CD4-positive, alpha-beta T cell (primary cell): ENCODE measurements at places on chromosomes 6 and 20. TPM values are rescaled to one million over a fixed set of nuclear protein-coding genes. Genes with fewer than 3 reads are reported as not detected.

DNA sequence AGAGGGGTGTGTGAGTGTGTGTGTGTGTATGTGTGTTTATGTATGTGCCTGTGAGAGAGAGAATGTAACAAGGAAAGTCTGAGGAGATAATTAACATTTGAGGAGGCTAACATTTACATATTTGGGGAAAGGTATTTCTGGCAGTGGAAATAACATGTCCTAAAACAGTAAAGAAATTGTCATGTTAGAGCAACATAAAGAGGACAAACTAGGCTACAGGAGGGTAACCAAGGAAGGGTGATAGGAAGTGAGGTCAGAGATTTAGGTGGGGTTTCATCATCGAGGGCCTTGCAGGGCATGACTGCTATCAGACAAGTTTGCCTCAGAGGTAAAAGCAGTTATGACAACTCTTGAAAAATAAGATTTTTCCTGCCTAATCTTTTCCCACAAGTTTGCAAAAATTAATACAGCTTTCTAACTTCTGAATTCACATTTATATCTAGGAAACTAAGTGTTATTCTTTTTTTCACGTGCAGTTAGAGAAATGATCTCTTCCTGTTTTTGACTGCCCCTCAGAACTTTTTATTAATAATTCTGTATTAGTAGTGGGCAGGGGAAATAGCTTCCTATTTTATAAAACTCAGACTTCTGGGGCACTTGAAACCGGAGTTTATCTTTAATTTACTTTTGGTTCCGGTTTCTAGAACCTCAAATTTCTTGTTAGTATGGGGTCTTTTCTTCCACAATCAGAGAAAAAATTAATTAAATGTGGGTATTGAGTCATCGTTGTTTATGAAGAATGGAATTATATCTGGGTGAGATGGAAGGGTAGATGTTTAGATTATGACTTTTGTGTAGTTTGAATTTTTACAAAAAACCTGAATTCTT, 30.5 kb upstream of the RHAG start:
- DNase-seq, result no peak
- no peaks in the 10 kb centered on the region for H3K36me3 ChIP-seq
- no peaks in the 10 kb centered on the region for H3K27me3 ChIP-seq
- H3K4me3 ChIP-seq, result no peak overlapping the region
- no peak overlapping the region for H3K27ac ChIP-seq

DNA sequence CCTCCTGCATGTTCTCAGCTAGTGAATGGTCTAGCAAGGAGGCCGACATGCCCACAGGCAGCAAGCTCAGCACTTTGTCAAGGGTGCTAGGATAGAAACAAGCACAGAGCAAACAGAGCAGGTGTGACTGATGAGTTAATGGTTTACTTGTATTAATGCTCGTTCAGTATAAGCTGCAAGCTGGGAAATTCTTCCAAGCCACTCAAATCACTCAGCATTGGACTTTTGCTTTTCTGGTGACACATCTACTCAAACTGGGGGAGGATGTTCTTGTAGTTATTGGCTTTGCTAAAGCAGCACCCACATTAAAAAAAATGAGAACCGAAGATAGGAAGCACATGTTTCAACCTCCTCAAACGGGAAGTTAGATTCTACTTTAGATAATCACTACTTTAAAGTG, 43.1 kb upstream of the NEDD9 start:
- H3K27ac ChIP-seq, result no peak overlapping the region
- no peak for DNase-seq
- peaks cover 21% of the 10 kb centered on the region for H3K36me3 ChIP-seq
- H3K27me3 ChIP-seq, result no peaks in the 10 kb centered on the region
- H3K4me3 ChIP-seq, result no peak overlapping the region

DNA sequence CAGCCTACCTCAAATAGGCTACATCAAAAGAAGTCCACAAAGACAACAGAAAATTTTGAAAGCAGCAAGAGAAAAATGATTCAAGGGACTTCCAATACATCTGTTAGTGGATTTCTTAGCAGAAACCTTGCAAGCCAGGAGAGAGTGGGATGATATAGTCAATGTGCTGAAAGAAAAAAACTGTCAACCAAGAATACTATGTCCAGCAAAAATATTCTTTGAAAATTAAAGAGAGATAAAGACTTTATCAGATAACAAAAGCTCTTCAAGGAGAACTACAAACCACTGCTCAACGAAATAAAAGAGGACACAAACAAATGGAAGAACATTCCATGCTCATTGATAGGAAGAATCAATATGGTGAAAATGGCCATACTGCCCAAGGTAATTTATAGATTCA, 34.0 kb downstream of the MCHR2 start:
- no peak overlapping the region for H3K4me3 ChIP-seq
- no peaks in the 10 kb centered on the region for H3K27me3 ChIP-seq
- H3K27ac ChIP-seq, result no peak overlapping the region
- DNase-seq, result no peak
- H3K36me3 ChIP-seq, result no peaks in the 10 kb centered on the region

- no peak overlapping the region for H3K4me3 ChIP-seq
- peaks cover 3% of the 10 kb centered on the region for H3K27me3 ChIP-seq
- no peak for DNase-seq
- H3K4me1 ChIP-seq, result no peaks in the 10 kb centered on the region
- H3K27ac ChIP-seq, result no peak overlapping the region
- no peaks in the 10 kb centered on the region for H3K36me3 ChIP-seq
Measured at GRCh38 chr6:35960187-35960586, 39.3 kb upstream of the SRPK1 start.

GRCh38 chr6:79574630-79575225, 37.5 kb upstream of the LCA5 start:
- H3K27ac ChIP-seq, result no peak overlapping the region
- H3K36me3 ChIP-seq, result no peaks in the 10 kb centered on the region
- no peaks in the 10 kb centered on the region for H3K4me1 ChIP-seq

- no peak for DNase-seq
- H3K27me3 ChIP-seq, result no peaks in the 10 kb centered on the region
- H3K4me1 ChIP-seq, result peaks cover 8% of the 10 kb centered on the region
- no peaks in the 10 kb centered on the region for H3K36me3 ChIP-seq
- H3K4me3 ChIP-seq, result no peak overlapping the region
- no peak overlapping the region for H3K27ac ChIP-seq
Measured at GRCh38 chr20:19824861-19825260, 66.8 kb downstream of the RIN2 start.

DNA sequence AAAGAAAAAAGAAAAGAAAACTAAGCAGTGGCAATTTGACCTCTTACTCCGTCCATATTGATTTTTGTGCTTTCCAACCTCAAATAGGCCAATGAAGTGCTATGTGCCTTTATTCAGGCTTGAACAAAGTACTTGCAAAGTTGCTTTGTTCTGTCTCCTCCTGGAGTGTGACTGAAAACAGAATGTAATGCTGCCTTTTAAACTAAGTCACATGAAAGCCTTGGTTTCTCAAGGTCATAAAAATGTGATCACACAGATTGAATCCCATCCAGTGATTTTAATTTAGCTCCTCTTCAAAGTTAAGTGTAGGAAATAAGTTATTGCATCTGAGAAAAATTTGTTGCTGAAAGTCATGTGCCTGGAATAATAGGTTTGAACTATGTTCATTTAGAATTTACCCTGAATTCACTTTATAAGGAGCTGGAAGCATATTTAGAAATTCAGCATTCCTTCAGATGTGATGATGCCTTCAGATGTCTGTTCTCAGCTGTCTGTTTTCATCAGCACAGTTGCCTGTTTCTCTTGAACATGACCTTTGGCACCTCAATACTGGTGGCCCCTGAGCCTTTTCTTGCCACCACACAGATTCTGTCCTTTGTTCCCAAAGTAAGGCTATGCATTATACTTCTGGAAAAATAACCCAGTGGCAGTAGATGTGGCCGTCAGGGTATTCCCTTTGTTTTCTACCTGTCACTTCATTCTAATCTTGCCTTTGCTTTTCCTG, 48.8 kb downstream of the KIZ start:
- H3K27ac ChIP-seq, result no peak overlapping the region
- H3K4me1 ChIP-seq, result peaks cover 6% of the 10 kb centered on the region
- H3K4me3 ChIP-seq, result no peak overlapping the region
- H3K27me3 ChIP-seq, result no peaks in the 10 kb centered on the region

The ZC2HC1B gene
- total RNA-seq, result not detected

The CCDC170 gene
- total RNA-seq, result not detected
